Left lobe of liver (tissue), 2 donors: ENCODE measurements at places on chromosomes 7 and 10. TPM values are rescaled to one million over a fixed set of nuclear protein-coding genes. Genes with fewer than 3 reads are reported as not detected.
A peak's percentile ranks its signal among the peaks of the same experiment; 100 is the strongest.

- no peak for DNase-seq
Observed at GRCh38 chr10:89750441-89750840, 49.1 kb downstream of the KIF20B start.

GRCh38 chr10:4775808-4776207, 50.2 kb upstream of the AKR1E2 start:
- DNase-seq, result no peak

GRCh38 chr10:6665847-6666246, 85.8 kb upstream of the PRKCQ start:
- DNase-seq, result no peak

DNA sequence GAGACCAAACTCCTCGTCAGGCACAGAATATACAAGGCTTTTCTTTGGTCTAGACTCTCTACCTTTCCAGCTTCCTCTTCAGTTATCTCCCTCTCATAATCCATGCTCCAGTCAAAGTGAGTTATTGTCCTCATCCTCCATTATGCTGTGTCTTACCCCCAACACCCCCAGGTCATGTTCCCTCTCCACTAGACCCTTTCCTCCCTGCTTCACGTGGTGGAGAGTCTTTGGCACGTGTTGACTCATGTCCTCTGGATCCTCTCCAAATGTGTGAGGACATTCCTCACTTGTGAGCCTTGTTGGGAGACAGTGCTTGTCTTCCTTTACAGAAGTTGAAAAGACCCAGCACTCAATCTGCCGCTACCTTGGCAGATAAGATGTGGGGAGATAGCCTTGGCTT, 36.0 kb upstream of the DLD start:
- DNase-seq, result no peak

DNA sequence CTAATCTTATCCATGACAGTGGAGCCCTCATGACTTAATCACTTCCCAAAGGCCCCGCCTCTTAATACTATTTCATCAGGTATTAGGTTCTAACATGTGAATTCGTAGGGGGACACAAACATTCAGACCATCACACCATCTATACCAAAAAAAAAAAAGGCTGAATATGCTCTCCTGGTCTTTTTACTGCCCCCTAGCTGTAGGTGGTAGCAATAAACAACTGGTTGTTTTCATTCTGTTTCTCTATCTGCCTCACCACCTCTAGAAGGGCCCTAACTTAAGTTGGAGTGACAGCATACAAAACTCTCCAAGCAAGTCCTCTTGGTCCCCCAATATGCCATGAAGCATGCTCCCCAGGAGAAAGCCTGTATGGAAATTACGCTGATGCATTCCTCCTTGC, 94.1 kb downstream of the GRM8 start:
- no peak for DNase-seq

- no peak for DNase-seq
Observed at GRCh38 chr7:50552921-50553320, 12.3 kb downstream of the DDC start.

DNA sequence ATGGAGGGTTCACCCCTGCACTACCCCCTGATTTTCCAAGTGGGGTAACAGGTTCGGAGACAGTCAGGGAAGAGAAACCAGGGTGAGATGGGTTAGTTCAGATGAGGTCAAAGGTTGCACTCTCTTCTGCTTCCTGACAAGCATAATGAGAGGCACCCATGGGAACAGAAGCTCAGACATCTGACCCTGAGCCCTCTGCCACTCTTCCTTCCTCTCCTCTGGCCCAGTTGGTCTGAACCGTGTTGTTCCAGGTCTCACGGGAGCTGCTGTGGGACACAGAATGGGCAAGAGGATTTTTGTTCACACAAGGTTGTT, 38.4 kb downstream of the DNAJB12 start:
- DNase-seq, result no peak

DNA sequence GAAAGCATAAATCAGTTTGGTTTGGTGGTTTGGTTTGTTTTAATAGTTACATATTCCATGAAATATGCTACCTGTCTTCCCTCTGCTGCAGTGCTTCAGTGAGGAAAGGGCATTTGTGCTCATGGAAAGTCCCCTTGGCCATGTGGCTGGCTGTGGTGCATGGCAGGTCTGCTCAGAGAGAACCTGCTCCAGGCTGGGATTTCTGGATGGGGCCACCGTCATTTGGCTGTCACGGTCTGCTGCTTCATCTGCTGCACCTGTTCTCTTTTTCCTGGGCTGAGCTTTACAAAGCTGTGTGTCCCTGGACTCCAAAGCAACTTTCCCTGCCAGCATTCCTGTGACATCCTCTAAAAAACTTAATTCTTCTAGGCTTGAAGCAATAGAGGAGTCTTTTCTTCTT, 8.9 kb downstream of the CDK14 start:
- DNase-seq, result no peak

DNA sequence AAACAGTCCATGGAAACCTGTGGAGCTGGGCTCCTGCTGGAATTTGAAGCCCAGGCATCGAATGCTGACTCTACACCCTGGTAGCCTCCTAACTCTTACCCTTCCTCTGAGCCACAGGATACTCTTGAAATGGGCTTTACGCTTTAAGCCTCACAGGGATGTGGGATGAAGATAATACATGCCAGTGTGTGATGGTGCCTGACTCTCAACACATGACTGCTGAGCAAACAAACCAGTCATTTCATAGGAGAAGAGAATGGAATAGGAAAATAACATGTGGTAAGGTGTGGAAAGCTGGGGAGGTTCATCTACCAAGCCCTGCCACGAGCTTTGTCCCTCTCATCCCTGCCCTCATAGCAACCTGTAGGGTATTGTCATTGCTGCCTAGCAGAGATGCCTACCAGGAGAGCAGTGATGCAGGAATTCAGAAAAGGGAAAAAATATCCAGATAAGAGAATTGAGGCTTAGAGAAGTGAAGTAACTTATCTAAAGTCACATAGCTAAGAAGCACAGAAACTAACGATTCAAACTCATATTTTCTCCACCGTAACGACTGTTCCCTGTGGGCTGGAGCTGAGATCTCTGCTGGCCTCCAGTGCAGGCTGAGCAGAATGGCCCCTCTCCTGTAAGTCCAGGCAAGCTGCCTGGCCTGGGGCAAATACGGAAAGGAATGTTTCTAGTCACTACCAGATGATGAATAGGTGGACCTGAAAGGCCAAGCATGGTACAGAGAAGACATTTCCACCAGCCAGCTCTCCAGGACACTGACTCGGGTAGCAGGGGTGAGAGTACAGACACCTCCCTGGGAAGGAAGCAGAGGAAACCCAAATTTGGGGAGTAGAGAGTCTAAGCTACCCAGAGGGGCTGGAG, 90.2 kb upstream of the DUSP5 start:
- DNase-seq, result no peak

DNA sequence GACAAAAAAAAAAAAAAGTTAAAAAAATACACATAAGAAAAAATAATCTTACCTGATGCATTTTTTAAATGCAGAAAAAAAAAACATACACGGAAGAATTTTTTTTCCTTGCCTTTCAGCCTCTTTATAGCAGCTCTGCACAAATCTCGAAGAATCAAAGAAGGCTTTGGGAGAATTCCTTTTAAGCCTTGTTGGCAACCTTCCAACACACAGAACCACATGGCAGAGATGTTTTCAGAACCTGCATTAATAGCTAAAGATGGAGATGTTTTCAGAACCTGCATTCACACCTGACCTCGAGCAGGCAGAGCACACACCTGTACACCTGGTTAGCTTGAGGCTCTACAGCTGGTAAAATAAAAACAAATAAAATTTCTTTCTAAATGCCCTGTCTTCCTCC, 65.6 kb downstream of the DOCK4 start:
- DNase-seq, result no peak

GRCh38 chr7:101137651-101138212, 10.8 kb downstream of the SERPINE1 start:
- no peak for DNase-seq

GRCh38 chr7:147556317-147556716, 1034.2 kb upstream of the C7orf33 start:
- no peak for DNase-seq

DNA sequence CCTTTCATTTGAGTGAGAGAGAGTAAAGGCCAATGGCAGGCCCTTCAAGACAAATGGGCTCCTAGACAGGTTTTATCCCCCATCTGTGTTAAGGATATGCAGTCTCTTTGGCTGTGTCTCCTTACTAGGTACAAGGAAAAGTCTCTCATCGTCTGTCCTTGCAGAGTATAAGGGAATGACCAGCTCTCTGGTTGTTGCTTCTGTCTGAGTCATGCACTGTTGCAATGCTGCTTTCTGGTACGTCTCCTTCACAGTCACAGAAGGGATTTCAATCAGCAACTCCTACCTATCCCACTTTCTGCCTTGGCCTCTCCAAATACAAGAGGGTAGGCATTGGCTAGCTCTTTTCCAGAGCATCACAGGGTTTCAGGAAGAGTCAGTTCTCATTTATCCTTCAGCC, 48.1 kb downstream of the CTTNBP2 start:
- DNase-seq, result no peak

DNA sequence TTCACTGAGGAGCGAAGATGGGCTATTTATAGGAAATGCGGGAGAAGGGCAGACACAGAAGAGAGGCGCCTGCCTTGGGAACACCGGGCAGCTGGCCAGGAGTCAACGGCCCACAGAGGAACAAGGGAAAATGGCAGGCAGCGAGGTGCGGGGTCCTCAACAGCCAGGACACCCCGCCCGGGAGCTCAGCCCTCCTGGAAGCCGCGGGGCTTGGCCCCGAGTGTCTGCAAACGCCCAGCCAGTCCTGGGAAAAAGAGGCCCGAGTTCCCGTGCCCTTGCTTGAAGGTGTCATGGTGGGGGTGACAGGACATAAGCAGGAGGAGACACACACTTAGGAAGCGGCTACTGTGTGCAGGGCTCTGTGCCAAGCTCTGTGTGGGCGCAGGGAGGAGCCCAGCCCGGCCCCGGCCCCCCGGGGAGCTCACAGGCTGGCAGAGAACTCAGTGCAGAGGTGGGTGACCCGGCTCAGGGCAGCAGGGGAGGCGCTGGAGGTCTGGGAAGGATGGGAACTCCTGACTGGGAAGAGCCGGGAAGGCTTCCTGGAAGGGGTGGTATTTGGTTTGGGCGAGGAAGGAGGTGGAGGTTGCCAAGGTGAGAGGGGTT, 79.9 kb downstream of the ELFN1 start:
- DNase-seq, result no peak

DNA sequence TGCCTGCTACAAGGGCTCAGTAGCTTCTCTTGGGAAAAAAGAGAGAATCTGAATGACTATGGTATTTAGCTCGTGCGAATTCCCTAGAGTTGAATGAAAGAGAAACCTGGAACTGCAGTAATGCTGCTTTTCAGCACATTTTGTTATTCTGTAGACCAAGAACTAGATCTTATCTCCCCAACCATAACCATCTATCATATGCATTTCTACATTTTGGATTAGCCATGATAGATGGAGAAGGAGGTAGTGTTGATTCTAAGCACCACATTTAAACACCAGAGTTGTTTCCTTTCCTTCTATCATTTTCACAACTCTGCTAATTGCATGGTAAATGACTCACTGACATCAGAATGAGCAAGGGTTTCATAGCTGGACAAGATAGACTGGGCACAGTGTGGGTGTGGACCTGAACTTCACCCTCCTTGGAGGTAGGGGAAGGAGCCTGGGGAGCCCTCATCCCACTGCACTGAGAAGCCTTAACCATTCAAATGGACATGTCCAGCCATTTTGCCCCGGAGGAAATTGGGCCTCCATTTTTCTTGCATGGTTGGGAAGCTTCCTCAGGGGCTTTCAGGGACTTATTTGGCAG, 55.3 kb upstream of the BMPER start:
- DNase-seq, result no peak

DNA sequence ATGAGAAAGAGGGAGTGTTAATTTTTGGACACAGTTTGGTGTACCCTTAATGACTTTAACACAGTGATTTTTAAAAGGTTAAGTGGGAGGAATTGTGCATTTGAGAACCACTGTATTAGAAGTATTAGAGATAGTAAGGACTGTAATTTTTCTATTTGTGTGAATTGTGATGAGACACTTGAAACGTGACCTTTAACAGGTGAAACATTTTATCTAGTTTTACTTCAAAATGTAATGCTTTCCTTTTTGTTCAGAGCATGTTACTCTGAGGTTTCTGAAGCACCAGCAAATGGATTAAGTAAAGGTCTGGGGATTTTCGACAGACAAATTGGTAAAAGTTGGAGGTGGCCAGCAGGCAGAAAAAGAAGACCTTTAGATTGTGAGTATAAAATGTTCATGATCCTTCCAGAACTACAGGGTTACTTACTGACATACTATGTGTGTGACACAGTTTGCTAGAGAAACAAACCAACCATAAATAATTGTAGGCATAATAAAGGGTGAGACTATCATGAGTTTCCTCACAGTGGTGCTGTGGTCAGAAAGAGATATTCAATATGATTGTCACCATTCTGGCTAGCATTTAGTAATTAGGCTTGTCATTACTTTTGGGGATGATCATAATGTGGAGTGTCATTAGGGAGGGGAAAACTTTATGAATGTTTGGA, 26.1 kb downstream of the LCOR start:
- DNase-seq, result no peak

DNA sequence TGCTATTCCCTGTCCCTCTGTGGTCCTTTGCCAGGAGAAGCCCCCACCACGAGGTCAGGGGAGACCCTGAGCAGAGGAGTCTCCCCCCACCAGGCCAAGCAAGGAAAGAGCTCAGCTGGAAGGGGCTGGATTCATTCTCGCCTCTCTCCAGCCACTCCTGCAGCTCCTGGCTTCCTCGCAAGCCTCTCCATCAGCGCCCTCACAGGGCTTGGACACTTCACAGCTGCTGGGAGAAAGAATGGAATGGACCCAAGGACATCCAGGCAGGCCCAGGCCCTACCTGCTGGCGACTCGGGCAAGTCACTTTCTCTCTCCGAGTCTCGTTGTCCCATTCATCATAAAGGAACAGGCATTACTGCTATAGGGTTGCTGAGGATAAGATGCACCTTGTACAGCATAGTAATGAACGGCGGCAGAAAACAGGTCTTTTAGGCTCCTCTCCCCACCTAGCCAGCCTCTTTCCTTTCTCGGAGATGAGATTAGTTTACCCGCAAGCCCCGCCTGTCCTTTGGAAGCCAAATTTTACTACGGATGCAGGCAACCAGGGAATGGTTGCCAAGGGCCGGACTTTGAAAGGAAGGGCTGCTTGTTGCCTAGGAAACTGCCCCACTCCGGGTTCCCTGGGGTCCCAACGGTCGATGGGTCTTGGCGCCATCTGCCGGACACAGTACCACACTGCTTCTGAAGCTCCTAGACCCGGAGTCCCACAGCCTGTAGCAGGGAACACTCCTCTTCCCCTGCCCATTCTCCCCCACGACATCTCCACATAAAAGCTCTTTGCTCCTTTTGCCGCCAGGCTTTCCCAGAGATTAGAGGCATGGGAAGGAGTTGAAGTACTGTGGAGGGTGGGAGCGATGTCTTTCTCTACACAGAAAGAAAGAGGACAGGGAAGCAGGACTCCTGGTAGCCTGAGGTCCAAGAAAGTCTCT, 22.3 kb downstream of the IMPDH1 start:
- DNase-seq, result peak; percentile 76

GRCh38 chr10:553233-553632, 136.2 kb downstream of the DIP2C start:
- no peak for DNase-seq

The ZCWPW1 gene
- total RNA-seq, result 4.4 TPM

The VAX1 gene
- not detected for total RNA-seq

The SUMF2 gene
- 83.3 TPM for total RNA-seq

The DKK1 gene
- total RNA-seq, result 0.38 TPM

The PNLIPRP1 gene
- total RNA-seq, result 2.5 TPM

The EFCAB10 gene
- not detected for total RNA-seq

The CTAGE8 gene
- total RNA-seq, result 1.4 TPM
